Dorsolateral prefrontal cortex (tissue), 122 donors: ENCODE measurements at places on chromosomes 6 and 20.

GRCh38 chr6:2764610-2765165 is 505 bp upstream of the WRNIP1 start:
- DNase-seq = no peak

DNA sequence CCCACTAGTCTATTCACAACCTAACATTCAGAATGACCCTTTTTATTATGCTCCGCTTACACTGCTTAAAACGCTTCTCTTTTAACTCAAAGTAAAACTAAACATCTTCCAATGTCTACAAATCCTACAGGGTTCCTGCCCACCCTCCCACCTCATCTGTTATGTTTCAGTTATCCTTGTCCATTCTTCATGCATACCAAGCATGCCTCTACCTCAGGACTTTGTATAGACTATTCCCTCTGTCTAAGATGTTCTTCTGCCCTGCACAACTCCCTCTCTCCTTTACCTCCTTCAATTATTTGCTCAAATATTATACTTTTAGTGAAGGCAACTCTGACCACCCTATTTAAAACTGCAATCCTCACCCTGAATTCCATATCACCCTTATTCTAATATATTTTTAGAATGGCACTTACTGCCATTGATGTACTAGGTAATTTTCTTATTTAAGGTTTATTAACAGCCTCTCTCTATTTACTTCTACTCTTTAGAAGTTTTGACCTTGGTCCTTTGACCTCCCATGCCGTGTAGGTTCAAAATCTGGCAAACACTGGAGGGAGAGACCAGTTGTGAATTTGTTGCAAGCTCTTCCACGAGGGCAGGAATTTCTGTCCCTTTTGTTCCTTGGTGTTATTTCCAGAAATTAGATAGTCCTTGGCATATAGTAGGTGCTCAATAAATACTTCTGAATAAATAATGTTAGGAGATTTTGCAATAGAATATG is 111.8 kb downstream of the CHD6 start:
- DNase-seq = no peak

- DNase-seq = no peak
Measured at GRCh38 chr20:62368392-62368975, 1.4 kb upstream of the LAMA5 start.

- DNase-seq = no peak
Measured at GRCh38 chr20:33859751-33860150, 48.6 kb downstream of the CHMP4B start.

GRCh38 chr20:52054123-52054522 is 137.5 kb downstream of the ZFP64 start:
- DNase-seq = no peak

DNA sequence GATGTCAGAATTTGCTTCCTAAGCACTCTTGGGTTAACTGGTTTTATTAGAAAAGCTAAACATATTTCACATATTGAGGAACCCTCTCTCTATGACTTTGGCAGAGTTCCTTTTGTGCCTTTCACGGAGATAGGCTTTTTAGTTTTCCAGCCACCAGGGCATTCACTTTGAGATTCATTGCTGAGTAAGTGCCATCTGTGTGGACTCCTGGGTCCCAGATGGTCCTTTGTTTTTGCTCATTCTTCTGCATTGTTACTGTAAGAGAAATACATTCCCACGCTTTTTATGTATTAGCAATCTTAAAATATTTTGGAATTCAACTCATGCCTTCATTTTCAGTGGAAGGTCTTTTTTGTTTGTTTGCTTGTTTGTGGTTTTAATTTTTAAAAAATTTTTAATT is 76.3 kb upstream of the PHACTR2 start:
- DNase-seq = no peak

DNA sequence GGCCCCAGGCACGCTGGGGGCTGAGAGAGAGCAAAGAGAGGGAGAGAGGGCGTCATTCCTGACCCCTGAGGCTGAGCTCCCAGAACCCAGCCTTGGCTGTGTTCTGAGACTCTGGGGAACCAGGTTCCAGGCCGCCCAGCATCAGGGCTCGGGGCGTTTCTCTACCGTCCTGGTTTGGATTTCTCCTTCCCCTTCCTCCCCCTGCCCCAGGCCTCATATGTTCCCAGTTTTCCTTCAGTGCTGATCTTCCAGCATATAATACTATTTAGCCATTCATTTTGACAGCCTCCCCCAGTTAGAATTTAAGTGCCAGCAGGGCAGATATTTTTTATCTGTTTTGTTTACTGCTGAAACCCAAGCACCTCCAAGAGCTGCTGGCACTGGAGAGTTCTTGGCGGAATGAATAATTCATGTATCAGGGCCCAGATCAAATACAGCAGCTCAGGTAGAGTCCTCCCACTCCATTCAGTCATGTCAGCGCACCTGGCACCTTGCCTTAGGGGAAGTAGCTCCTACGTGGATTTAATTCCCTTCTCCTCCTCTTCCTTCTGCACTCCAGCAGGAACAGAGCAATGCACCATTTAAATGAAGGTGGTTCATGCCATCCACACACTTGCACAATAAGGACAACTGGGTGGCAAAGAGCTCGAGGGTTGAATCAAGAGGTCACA is 23.4 kb upstream of the FRMD1 start:
- no peak for DNase-seq

DNA sequence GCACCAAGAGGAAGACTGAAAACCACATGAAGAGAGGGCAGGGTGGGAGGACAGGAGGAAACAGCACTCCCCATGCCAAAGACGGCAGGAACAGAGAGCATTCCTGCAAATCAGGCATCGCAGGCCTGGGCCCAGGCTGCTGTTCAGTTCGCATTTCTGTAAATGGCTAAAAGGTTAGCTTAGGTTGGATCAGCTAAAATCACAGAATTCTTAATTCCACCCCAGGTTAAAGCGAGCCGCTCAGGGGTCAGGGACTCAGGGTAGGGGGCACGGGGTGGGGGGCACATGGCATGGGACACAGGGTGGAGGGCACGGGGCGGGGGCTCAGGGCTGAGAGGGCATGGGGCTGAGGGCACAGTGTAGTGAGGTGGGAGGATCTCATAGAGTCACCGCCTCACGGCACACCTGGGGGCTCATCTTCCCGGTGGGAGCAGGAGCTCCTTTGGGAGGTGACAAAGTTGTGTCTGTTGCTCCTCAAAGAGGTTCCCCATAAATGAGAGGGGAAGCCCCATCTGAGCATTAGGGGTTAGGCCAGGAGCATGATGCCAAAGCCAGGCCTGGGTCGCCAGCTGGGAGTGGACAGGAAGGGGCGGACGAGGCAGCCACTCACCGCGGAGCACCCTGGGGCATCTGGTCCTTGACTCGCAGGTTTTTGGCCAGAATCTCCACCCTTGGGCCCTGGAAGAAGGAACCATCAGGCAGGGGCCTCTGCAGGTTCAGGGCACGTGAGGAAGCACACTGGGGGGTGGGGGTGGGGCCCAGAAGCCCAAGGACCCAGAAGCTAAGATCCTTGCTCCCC is 200.7 kb downstream of the PREX1 start:
- no peak for DNase-seq

DNA sequence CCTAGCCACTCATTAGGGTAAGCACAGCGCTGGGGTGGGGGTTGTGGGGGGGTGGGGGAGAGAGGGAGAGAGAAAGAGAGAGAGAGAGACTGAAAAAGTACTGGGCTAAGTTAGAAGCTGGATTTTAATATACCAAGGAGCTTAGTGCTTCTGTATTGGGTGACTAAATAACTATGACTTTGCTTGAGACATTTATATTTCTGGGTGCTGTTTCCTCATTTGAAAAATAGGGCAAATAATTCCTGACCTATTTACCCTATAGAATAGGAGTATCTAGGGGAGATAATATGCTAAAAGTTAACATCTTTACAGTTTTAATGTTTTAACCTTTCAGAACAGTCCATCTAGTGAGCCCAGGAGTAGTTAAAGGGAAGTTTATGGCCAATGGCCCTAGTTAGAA is 7.7 kb downstream of the NKAIN2 start:
- DNase-seq = no peak

- DNase-seq = no peak
Measured at GRCh38 chr6:90805619-90806155, 218.8 kb upstream of the MAP3K7 start.

DNA sequence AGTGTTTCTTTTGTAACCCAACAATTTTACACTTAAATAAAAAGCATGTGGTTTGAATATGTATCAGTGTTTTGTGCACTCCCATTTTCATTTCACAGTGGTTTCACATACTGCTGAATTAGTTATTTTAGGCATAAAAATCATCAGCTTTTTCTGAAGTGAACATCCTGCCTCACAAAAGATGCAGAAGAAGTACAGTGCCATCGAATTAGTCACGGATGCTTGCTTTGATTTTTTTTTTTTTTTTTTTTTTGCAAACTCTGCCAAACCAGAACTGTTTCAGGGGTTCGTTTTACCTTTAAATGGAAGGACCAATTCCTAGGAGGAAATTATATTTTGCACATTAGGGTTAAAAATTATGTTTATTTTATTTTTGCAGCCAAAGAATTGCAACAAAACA is 158.6 kb downstream of the RPS12 start:
- DNase-seq = no peak

- no peak for DNase-seq
Measured at GRCh38 chr6:109348226-109348625, 34.0 kb downstream of the CD164 start.

- DNase-seq = no peak
Measured at GRCh38 chr6:141467881-141468280, 664.8 kb upstream of the GJE1 start.

DNA sequence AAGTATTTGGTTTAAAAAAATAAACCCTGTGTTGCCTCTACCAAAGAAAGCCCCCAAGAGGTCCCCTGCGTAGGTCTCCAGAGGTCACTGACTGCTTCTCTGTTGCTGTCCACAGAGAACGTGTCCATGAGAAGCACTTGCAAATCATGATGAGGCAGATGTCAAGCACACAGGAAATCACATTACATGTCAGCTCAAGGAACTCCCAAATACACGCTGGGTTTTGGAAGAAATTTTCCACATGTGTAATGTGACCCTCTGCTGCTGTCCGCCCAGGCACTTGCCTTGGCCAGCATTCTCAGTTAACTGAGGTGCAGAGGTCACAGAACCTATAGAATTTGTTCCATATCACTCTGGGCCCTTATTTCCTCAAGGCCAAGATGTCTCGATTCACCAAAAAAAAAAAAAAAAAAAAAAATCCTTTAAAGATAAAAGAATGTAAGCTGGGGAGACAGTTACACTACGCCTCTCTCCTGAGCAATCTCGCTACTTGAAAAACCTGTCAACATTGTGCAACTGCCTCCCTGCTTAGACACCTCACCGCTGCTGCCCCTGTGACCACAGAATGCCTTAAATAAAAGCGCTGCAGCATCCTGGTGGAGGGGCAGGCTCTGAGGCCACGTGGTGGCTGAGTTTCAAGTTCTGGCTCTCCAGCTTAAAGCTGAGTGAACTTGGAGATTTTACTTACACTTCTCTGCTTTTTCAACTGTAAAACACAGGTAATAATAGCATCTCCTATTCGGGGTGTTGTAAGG is 42.3 kb downstream of the SLC22A23 start:
- DNase-seq = no peak

DNA sequence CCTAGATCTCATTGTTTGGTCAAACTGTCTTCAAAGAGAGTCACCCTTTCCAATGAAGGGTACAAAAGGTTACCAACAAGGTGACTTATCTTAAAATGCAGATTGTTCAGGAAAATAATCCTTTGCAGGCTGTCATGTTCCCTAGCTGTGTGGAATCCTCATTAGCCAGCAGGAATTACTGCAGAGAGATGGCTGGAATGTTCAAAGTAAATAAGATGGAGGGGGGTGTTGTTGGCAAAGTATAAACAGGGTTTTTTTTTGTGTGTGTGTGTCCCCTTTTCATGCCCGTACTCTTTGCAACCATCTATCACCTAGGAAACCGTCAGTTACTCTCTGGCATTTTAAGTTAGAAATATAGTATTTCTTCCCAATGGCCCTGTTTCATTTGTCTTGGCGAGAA is 6.5 kb downstream of the NEDD9 start:
- no peak for DNase-seq
